ENCODE measurements at places on chromosomes 12 and 14. TPM values are rescaled to one million over a fixed set of nuclear protein-coding genes. Genes with fewer than 3 reads are reported as not detected.

The CMKLR1 gene
- not detected for total RNA-seq

The TMEM119 gene
- 0.47 TPM for total RNA-seq

The KRT74 gene
- not detected for total RNA-seq

DNA sequence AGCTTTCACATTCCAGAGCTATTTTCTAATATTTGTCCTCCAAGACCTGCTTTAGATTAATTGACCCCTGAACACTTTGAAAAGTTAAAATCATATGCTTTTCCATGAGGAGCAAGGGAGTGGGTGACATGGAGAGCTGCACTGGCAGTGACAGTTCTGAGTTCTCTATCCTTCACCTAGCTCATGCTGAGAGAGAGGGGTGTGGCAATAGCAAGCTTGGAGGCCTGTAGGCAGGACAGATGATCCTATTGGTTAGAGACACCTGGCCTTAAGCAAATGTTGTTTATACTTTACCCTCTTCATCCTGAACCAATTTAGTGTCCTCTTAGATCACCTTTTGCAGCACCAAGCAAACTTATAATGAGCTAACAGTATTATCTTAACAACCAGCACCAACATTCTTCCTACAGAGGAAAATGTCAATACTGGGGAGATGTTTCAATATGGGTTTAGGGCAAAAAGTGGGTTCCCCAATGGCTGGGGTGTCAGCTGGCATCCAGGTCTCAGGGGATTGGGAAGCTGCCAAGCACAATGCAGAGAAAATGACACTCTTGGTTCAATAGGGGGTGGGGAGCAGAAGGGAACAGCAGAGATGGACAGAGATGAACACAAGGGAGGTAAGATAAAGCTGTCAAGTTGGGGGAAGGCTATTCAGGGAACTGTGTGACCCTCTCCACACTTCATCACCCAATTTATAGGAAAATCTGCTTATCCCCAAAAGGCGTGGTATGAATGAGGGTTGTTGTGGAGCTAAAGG is 37.0 kb upstream of the PPM1H start:
- DNase-seq, result no peak
- no peak overlapping the region for H3K27ac ChIP-seq
- H3K4me3 ChIP-seq, result no peak overlapping the region
- no peaks in the 10 kb centered on the region for H3K36me3 ChIP-seq
- H3K27me3 ChIP-seq, result no peaks in the 10 kb centered on the region

DNA sequence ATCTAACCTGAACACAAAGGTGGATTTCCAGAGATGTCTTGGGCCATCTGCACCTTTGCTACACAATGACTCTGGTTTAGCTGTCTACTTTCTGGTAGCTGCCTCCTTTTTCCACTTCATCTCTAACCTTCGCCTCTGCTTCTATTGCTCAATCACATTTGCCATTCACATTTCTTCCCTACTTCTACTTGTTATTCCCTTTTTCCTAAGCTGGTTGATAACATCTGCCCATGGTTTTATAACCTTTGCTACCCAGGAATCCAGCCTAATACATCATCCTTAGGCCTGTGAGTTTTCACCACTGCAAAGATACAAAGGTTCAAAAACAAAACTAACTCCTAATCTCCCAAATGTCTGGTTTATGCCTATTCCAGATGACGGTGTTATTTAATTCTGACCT is 13.2 kb downstream of the SPPL3 start:
- H3K4me3 ChIP-seq, result no peak overlapping the region
- peaks cover 11% of the 10 kb centered on the region for H3K36me3 ChIP-seq
- H3K27me3 ChIP-seq, result no peaks in the 10 kb centered on the region
- no peak overlapping the region for H3K27ac ChIP-seq
- DNase-seq, result no peak
